ENCODE measurements at places on chromosomes 3 and 15. TPM values are rescaled to one million over a fixed set of nuclear protein-coding genes. Genes with fewer than 3 reads are reported as not detected.

CORO2B gene
- 3.0 TPM for total RNA-seq

BCHE gene
- total RNA-seq, result 1.0 TPM

HTR3E gene
- total RNA-seq, result not detected

SLC24A5 gene
- not detected for total RNA-seq

EPHB3 gene
- total RNA-seq, result 0.17 TPM

LRRC28 gene
- total RNA-seq, result 12.9 TPM

CFAP161 gene
- not detected for total RNA-seq

NRG4 gene
- 0.47 TPM for total RNA-seq

CCNB2 gene
- 93.6 TPM for total RNA-seq

PLOD2 gene
- 67.2 TPM for total RNA-seq

STARD5 gene
- total RNA-seq, result 1.8 TPM

FGF7 gene
- not detected for total RNA-seq

TTLL13 gene
- 0.14 TPM for total RNA-seq

ZBTB38 gene
- 90.3 TPM for total RNA-seq

C2CD4A gene
- 0.10 TPM for total RNA-seq

CFAP100 gene
- total RNA-seq, result not detected

ANKUB1 gene
- total RNA-seq, result not detected

SLC28A1 gene
- total RNA-seq, result 0.03 TPM

TNFAIP8L3 gene
- 34.7 TPM for total RNA-seq

CCR3 gene
- total RNA-seq, result not detected

RASA2 gene
- 7.5 TPM for total RNA-seq

FAH gene
- 34.2 TPM for total RNA-seq

JMJD7 gene
- total RNA-seq, result 4.2 TPM

FBXL2 gene
- 7.4 TPM for total RNA-seq

TGM5 gene
- not detected for total RNA-seq

C3orf22 gene
- not detected for total RNA-seq

INSYN1 gene
- total RNA-seq, result 1.9 TPM

KNL1 gene
- 9.8 TPM for total RNA-seq

MESP2 gene
- 0.24 TPM for total RNA-seq

RGMA gene
- total RNA-seq, result 0.31 TPM

HAPLN3 gene
- total RNA-seq, result 27.6 TPM

IQCH gene
- total RNA-seq, result 1.4 TPM

SLC22A13 gene
- total RNA-seq, result not detected

ISLR gene
- total RNA-seq, result 0.50 TPM

PAK6 gene
- total RNA-seq, result 0.17 TPM

MYH15 gene
- total RNA-seq, result 0.08 TPM

PCLAF gene
- 177 TPM for total RNA-seq

PXYLP1 gene
- total RNA-seq, result 13.1 TPM
